CD8-positive, alpha-beta T cell (primary cell): ENCODE measurements at places on chromosomes 12 and 14.

DNA sequence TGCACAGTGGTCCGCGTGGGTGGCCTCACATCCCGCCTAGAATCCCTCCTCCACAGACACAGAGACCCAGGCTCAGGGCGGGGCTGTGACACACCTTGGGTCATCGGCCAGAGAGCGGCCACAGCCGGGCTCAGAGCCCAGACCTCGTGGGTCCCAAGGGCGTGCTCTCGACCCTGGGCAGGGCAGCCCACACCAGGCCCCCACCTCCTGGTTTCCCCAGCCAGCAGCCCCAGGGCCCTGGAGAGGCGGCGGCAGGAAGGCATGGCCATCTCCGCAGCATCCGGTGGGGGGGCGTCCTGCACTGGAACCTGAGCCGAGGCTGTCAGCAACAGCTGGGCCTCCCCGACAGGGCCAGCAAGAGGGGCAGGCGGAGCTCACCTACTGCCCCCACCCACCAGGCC is 15.2 kb downstream of the JAG2 start:
- no peak for DNase-seq

DNA sequence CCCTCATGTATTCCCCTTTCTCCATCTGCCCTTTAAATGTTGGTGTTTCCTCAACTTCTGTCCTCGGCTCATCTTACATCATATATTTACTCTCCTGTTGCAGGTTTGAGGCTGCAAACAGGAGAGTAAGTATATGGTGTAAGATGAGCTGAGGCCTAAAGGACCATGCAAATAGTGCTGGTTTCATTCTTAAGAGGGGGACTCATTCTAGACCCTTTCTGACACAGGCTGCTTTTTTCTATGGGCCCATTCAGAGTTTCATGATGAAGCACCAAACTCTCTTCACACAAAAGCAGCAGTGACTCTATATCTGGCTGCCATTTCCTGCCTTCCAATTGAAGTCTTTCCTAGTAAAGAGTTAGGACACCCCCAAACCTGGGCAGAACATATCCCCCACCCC is 218.5 kb downstream of the PHLDA1 start:
- DNase-seq, result no peak

DNA sequence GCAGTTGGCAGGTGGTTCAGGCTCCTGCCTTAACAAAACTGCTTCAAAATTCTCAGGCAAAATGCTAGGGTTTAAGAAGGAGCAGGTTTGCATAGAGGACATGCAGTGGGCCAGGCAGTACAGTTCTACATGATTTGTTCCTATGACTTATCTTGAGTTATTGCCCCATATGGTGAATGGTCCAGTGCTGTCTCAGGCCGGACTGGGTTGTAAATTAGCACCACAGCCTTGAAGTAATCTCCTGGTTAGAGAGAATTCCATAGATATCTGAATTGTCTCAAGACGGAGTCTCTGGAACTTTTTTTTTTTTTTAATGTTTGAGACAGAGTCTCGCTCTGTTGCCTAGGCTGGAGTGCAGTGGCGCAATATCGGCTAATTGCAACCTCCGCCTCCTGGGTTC is 11.8 kb upstream of the PRPF39 start:
- DNase-seq, result no peak

GRCh38 chr12:46843811-46844210 is 18.0 kb upstream of the SLC38A4 start:
- no peak for DNase-seq

GRCh38 chr14:82046512-82047226 is 513.0 kb upstream of the SEL1L start:
- no peak for DNase-seq

DNA sequence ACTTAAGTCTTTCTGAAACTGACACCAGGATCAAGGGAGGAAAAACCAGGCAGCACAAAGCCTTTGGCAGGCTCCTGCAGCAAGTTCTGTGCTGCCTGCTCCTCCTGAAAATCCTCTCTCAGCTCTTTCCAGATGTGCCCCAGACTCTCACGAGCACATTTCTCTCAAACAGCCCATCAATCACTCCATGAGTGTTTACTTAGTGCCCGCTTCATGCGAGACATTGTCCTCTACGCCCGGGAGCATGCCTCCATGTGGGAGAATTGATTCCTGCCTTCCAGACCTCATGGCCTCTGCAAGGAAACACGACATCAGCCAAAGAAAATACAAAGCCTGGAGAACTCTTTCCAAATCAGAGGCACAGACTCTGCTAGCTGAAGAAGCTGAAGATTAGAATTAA is 46.5 kb upstream of the TSPAN11 start:
- no peak for DNase-seq

GRCh38 chr12:11730299-11731041 is 81.0 kb downstream of the ETV6 start:
- no peak for DNase-seq

DNA sequence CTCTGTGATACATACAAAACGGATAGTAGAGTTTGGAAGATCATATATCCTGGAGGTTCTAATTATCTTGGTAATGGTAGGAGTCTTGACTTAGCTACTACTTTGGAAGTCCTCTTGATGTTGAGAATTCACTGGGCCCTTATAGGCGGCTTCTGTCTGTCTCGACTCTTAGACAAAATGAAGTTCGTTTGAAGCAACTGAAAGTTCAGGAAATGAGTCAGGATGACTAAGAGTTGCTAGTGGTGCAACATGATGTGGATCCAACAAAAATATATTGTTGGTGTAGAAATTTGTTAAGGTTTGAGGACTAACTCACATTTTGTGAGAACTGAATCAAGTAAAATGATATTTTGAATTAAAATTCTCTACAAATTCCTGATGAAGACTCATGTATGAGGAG is 272.7 kb downstream of the AEBP2 start:
- DNase-seq, result no peak

DNA sequence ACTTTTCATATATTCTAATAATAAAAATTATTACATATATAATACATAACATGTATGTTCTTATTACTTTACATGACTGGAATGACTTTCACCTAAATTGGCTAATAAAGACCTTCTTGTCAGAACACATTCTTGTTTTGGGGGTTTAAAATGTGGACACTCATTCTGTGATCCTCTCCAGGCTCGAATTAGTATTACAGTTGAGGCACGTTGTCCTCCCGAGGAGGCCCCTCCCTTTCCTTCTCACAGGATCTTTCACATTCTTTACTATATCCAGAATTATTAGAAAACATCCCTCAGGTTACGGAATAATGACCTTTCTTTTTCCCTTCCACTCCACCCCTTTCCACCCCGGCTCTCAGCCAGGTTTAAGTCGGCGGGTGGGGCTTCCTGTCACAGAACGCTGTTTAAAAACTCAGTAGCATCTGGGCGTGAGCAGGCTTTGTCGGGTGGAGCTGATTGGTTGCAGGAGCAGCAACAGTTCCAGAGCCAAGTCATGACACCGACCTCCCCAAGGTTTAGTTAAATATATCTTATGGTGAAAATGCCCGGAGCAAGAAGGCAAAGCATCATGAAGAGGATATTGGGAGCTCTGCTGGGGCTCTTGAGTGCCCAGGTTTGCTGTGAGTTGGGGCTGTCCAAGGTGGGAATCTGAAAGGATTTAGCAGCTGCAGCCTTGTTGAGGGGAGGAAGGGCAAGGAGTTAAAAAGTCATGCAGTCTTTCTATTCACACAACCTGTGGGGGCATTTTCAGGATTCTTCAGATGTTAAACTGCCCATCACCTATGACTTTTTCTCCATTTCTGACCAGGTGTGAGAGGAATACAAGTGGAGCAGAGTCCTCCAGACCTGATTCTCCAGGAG is 396.7 kb upstream of the OR4E1 start:
- DNase-seq, result peak; percentile 40

- DNase-seq, result no peak
These were observed 37.1 kb downstream of the PPP4R3A start for GRCh38 chr14:91473046-91473445.

- no peak for DNase-seq
These were observed 1.6 kb downstream of the TULP3 start for GRCh38 chr12:2892246-2892645.

GRCh38 chr12:95998611-95999286 is 2.6 kb upstream of the HAL start:
- DNase-seq, result peak; percentile 9

DNA sequence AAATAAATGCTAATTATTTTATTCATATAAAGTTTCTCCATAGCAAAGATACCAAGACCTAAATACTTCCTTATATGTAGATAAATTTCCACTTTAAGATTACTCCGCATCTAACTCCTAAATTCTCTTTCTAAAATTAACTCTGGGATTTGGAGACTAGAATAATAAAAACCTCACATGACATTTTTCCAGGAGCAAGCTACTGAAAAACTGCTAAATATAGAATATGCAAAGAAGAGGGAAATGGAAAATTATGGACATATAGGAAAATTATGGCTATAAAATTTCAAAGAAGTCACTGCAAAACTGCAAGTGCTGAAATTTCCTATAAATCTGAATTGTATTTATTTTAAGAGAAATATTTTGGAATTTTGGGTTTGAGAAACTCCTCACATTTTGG is 186.2 kb downstream of the DUSP6 start:
- DNase-seq, result no peak

- DNase-seq, result no peak
These were observed 15.5 kb upstream of the CCER1 start for GRCh38 chr12:90970471-90970870.

GRCh38 chr14:74618078-74618952 is 6.3 kb upstream of the LTBP2 start:
- DNase-seq, result peak; percentile 82

- no peak for DNase-seq
These were observed 4.5 kb downstream of the E2F7 start for GRCh38 chr12:77060883-77061240.

GRCh38 chr14:69135133-69135532 is 17.8 kb downstream of the DCAF5 start:
- DNase-seq, result no peak

DNA sequence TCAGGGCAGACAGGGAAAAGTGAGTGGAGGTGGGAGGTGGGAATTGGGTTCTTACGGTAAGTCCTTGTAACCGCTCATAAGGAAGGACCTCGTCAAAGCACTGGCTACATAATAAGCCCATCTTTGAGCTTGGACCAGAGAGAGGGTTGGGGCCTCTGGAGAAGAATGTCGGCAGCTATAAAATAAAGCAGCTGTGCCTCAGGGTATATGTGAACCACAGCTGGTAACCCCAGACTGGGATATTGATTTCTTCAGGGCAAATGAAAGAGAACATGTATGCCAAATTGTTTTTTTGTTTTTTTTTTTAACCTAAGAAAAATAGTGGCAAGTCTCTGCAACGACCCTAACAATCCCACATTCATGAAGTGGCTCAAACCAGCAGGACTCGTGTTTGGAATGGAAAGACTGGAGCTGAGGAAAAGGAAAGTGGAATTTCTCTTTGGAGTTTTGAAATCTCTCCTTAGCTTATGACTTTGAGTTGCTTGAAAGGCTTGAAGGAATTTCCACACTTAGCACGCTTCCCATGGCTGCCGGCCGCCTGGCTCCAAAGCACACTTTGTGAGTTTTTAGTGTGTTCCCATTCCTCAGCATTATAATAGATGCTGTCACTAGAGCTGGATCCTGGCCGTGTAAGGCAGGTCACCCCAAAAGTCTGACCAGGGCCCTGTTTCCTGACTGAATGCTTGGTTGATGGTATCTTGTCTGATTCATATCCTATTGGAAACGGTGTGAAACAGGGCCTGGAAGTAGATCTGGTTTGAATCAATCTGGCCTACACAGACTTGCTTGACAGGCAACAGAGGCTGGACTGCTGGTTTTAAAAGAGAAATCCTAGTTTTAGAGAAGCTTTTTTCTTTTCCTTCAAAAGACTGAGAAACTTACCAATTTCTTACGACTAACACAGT is 244.7 kb downstream of the MSRB3 start:
- DNase-seq, result no peak

- DNase-seq, result no peak
These were observed 11.1 kb downstream of the AQP6 start for GRCh38 chr12:49983892-49984291.

DNA sequence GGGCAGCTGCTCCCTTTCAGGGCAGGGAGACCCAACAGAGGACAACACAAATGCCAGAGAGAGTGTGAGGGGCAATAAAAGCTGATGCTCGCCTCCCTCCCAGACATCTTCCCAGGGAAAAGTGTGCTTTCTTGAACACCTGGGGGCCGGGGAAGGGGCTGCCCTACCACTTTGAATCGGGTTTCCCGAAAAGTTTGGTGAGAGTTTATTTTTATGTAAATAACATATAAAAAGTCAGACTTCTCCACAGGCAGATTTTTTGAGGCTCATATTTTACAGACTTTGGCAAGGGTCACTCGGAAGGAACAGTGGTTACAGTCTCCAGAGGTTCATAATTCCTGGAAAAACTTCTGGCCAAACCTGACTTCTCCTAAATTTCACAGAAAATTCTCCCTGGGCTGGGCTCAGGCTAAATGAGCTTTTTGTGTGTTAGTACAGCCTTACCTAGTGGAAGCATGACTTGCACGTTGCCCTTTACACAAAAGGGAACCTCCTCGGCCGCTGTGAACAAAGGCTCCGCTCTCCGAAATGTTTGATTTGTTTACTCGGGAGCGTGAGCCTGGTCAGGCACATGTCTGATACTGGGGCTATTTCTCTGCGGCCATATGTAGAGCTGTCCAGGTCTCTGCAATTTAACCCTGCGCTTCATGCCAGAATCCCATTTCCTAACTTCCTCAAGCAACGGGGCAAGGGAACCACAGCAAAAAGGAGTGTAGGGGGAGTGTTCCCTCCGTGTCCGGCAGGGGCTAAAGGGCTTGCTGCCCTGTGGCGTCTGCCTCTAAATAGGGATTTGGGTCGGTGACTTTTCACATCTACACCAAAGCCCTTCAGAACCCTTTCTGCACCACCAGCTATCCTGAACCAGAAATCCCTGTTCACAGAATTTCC is 3.4 kb downstream of the RTL1 start:
- no peak for DNase-seq

- DNase-seq, result no peak
These were observed 336.1 kb downstream of the RPS29 start for GRCh38 chr14:49250109-49250508.

DNA sequence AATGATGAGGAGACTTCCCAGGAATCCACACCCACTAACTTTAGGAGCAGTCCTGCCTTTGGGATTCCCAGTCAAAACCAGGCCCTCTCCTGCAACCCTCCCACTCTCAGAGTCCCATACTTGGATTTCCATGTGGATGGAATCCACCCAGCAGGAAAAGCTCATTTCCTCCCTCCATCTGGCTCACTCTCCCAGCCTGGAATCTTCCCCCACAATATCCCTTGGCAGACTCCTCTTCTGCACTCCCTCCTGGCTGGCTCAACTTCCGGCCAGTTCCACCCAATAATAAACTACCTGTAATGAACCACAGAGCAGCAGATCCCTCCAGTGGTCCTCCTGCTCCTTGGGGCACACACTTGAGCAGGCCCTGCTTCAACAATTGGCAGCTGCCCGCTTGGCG is 102.8 kb upstream of the EGLN3 start:
- no peak for DNase-seq

GRCh38 chr14:31442284-31442683 is 15.0 kb downstream of the DTD2 start:
- no peak for DNase-seq

- DNase-seq, result no peak
These were observed 111.4 kb upstream of the TMEM132C start for GRCh38 chr12:128155571-128155970.

- no peak for DNase-seq
These were observed 60.9 kb upstream of the PSMA6 start for GRCh38 chr14:35231207-35231760.

GRCh38 chr12:76542908-76543307 is 16.7 kb downstream of the OSBPL8 start:
- no peak for DNase-seq
